ENCODE measurements at places on chromosomes 1 and 21. TPM values are rescaled to one million over a fixed set of nuclear protein-coding genes. Genes with fewer than 3 reads are reported as not detected.

The CXADR gene
- 10.7 TPM for total RNA-seq

The CYB561D1 gene
- 6.7 TPM for total RNA-seq

The DDX20 gene
- 23.1 TPM for total RNA-seq

The C8A gene
- not detected for total RNA-seq

The PLA2G2F gene
- total RNA-seq = not detected

The ZMYM1 gene
- 17.9 TPM for total RNA-seq

The IFNLR1 gene
- total RNA-seq = 0.39 TPM

The ITLN2 gene
- not detected for total RNA-seq

The GJB3 gene
- 0.35 TPM for total RNA-seq

The NMNAT2 gene
- total RNA-seq = 0.23 TPM

The BLACAT1 gene
- not detected for total RNA-seq

The MAP1LC3C gene
- total RNA-seq = not detected

The OPTC gene
- not detected for total RNA-seq

The LMNA gene
- total RNA-seq = 767 TPM

The AKNAD1 gene
- total RNA-seq = not detected

The WDR64 gene
- total RNA-seq = not detected

The CLDN17 gene
- total RNA-seq = not detected

The CHI3L1 gene
- total RNA-seq = 0.12 TPM

The SLAMF1 gene
- not detected for total RNA-seq

The BARHL2 gene
- not detected for total RNA-seq

The TGFBR3 gene
- 8.2 TPM for total RNA-seq

The ERVH48-1 gene
- not detected for total RNA-seq

The OLIG2 gene
- total RNA-seq = not detected

The TRMT1L gene
- total RNA-seq = 26.2 TPM

The SPATA46 gene
- not detected for total RNA-seq

The IGSF5 gene
- not detected for total RNA-seq

The ENAH gene
- total RNA-seq = 46.1 TPM

The HES3 gene
- total RNA-seq = not detected

The CSF1 gene
- 62.4 TPM for total RNA-seq

The TMEM81 gene
- 2.3 TPM for total RNA-seq

The NTNG1 gene
- total RNA-seq = 42.3 TPM

The CFAP107 gene
- total RNA-seq = not detected
